ENCODE measurements at places on chromosomes 3 and 15.

- no peak for DNase-seq
Observed at GRCh38 chr3:178059119-178059518, 477.1 kb upstream of the KCNMB2 start.

DNA sequence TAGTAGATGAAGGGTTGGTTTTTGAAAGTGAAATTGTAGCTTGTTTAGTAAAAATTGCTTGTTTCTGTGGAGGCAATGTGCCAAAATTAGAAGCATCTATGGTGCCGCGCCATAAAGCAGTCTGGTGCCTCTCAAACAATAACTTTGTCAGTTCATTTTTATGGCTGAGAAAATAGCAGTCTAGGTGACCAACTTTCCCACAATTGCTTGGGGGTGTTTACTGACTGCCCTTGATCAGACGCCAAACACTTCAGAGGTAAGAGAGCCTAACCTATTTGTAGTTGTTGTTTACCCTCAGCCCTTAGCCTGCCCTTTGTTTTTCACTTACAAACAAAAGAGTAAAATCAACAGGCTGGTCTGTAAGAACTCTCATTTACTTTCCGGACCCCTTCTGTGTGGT lies 174.5 kb downstream of the FNDC3B start:
- no peak for DNase-seq

- DNase-seq = no peak
Observed at GRCh38 chr15:93107646-93108045, 18.6 kb upstream of the RGMA start.

DNA sequence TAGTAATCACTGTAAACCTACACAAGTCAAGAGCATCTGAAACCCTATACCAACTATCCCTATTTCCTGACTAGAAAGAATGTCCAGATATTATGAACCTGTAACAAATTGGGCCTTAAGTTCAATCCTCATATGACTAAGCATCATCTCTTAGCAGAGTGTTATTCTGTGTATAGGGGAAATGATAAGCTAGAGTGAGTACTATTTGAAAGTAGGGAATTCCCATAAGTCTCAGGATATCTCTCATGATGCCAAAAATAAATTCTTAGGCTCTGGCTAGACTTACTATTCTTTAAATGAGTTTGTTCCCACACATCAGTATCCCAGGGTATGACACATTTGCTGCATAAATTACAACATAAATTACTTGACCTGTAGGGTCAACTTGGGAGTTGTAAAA lies 15.3 kb downstream of the MRPL47 start:
- DNase-seq = no peak

DNA sequence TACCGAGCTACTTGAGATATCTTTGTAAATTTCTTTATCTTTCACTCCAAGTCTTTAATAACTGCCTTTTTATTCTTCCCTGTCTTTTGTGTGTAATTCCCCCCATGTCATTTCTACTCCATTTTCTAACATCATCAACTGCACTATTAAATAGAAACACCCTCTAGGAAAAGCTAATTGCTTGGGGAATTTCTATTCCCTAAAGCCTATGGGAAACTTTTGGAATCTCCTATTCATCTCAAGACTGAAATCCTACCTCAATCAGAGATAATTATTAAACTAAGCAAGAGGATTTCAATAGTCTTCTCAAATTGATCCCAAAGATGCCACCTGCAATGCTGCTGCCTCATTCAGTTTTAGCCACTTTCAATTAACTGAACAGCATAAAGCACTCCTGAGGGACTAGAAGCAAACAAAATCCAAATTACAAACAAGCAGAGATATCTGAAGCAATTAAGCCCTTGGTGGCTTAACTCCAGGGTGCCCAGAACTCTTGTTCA lies 598.7 kb downstream of the IGSF11 start:
- DNase-seq = no peak

GRCh38 chr3:97487587-97487986 lies 277.0 kb upstream of the ARL6 start:
- no peak for DNase-seq

GRCh38 chr15:66838671-66839239 lies 136.7 kb downstream of the SMAD6 start:
- no peak for DNase-seq

- DNase-seq = no peak
Observed at GRCh38 chr3:142945023-142945422, 18.5 kb downstream of the PAQR9 start.

- no peak for DNase-seq
Observed at GRCh38 chr15:40952301-40952900, 870 bp upstream of the CHAC1 start.

GRCh38 chr3:118529554-118529953 lies 505.1 kb downstream of the IGSF11 start:
- no peak for DNase-seq

GRCh38 chr3:23232016-23232415 lies 28.9 kb downstream of the UBE2E2 start:
- no peak for DNase-seq

DNA sequence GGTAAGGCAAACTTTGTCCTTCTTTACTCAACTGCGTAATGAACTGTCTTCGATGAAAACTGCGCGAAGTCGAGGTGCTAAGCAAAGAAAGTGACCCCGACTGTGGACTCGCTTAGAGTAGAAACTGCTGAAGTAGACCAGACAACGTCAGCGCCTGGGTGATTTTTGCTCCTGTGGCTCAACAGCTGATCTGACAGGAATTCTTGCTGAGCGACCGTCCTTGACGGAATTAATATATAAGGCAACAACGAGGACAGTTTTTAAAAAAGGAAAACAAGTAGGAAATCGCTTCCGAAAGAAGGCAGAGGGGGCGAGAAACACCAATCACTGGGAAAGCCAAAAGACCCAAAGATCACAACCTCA lies 541 bp downstream of the RPS27L start:
- no peak for DNase-seq

- no peak for DNase-seq
Observed at GRCh38 chr3:13080591-13080990, 7.4 kb upstream of the IQSEC1 start.
